ENCODE measurements at places on chromosomes 5 and 9.

GRCh38 chr5:135367076-135367475 is 32.0 kb downstream of the MACROH2A1 start:
- DNase-seq, result no peak

DNA sequence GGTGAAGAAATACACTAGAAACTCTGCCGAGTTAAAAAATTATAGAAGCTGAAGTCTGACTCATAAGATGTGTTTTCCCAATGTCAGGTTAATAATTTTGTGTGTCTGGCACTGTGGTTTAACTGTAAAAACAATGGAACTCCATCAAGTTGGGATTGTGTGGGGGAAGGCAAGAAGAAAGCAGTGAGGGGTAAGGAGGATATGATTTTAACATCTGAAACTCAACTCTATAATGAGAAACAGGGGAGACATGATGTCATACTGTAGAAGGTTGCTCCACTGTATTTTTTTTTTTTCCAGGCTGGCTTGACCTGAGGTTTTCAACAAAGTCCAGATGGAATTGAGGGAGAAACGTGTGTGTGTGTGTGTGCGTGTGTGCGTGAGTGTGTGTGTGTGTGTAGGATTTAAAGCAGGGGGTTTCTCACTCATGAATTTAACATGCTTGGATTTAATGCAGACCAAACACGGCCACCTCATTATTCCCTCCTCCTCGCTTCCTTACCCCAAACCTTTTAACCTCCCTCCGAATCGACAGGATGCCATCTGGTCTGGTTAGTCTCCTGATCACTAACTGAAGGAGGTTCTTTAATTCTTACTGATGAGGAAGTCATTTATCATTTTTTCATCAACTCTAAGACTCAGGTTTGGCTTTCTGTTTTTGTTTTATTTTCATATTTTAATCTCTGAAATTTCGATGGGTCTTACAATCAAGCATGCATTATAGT is 140.2 kb upstream of the LPAR1 start:
- no peak for DNase-seq

GRCh38 chr9:124776954-124777648 is at the start of gene OLFML2A:
Gene OLFML2A (plus strand): TSS chr9:124777133. CDS start chr9:124777271, 138 bp downstream.
- DNase-seq, result no peak

DNA sequence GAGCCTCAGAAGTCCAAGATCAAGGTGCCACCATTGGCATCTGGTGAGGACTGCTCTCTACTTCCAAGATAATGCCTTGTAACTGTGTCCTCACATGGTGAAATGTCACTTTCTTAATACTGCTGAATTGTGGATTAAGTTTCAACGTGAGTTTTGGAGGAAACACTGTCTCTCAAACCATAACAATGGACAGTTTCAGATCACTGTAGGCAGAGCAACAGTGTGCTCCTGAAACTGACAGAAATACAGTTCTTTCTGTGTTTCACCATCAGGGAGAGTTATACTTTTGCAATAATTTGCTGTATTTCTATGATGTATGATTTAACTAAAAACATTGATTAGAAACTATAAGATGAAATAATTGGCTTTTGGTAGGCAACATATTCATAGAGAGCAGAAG is 1780.5 kb upstream of the CDH6 start:
- no peak for DNase-seq

- DNase-seq, result no peak
Measured at GRCh38 chr9:114363424-114363823, 24.4 kb downstream of the AKNA start.

DNA sequence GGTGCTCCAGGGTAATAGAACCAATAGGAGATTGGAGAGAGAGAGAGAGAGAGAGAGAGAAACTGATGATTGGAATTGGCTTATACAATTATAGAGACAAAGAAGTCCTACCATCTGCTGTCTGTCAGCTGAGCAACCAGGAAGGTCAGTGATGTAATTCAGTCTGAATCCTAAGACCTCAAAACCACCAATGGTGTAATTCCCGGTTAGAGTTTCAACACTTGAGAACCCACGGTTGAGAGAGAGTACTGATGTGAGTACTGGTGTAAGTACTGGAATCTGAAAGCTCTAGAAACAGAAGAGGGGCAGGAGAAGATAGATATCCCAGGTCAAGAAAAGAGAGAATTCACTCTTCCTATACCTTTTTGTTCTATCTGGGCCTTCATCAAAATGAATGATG is 775.8 kb downstream of the EFNA5 start:
- DNase-seq, result no peak

DNA sequence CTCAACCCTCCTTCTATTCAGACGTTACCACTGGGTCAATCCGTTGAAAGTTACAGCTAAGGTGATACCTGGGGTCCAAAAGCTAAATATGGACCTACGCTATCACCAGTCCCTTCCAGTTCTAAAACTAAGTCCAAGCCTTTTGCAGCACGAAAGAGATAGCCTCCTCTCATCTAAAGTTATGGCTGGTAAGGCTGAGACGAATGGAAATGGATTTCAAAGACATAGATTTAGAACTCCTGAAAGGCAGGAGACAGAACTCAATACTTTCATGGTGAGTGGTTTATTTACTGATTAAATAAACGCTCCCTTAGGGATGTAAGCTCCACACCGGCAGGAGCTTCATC is 751 bp upstream of the RIC1 start:
- no peak for DNase-seq

GRCh38 chr9:135743546-135744332 is 41.8 kb downstream of the KCNT1 start:
- no peak for DNase-seq

- DNase-seq, result no peak
Measured at GRCh38 chr5:173493040-173493439, 123.4 kb downstream of the BOD1 start.

DNA sequence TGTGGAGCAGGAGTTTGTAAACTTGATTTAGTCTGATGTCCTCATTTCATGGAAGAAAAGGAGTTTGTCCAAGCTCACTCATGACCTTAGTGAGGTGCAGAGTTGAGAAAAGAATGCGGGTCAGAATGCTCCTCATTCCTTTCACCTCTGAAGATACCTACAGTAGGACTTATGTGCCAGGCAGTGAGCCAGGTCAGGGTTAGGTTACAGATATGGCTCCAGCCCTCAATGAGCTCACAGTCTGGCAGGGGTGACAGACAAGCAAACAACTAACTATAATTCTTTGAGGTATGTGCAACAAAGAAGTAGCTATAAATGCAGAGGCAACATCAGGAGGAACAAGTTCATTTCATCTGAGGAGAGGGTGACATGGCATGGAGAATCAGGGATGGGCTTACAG is 102.5 kb downstream of the SPATA31D1 start:
- no peak for DNase-seq

DNA sequence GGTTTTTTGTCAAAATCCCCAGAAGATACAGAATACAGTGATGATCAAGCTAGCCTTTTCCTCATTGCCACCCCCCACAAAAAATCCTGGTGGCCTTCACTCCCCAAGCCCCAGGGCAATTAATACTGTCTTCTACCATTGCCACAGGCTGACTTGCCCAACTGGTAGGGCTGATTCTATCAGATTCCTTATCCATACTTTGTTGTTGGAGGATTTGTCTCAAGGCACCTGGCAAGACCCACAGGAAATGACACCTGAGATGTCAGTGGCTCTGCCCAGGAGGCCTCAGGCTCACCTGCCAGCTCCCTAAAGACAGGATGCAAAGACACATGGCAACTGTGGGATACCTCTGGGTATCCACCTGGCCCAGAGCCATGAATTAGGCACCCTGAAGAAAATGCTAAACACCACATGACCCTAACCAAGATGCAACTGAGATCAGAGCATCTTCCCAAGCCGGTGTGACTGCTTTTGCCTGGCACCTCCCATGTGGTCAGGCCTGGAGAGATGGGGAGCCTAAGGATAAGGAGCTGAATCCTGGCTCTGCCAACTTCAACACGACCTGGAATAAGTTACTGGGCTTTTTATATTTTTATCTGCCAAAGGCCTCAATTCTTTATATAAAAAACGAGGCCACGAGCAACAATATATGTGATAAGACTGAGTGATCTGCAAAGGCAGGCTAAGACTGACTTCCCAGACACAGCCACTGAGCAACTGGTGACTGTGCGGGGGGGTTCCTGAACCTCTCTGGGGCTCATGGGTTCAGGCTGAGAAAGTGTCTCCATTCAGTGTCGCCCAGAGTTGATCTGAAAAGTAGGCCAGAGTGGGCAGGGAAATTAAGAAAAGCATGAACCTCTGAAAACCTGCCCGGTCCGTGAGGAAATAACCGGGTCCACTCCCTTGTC is 944 bp downstream of the ATOX1 start:
- DNase-seq, result no peak

GRCh38 chr9:79774356-79774755 is 202.6 kb downstream of the TLE4 start:
- DNase-seq, result no peak

DNA sequence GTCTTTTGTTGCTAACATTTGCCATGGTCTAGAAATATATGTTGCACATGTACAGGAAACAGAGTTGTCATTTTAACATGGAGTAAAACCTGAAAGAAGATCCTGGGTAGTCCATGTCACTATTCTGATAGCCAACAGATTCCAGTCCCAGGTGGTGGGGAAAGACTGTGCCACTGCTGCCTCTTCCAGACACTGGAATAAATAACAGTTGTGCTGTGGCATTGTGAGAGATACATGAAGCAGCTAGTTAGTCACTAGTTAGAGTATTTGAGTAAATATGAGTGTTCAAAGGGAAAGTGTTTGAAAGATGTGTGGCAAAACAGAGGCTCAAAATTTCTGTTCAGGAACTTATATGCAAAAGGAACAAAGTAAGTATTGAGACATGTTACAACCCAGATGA is 1408.3 kb downstream of the EFNA5 start:
- no peak for DNase-seq

GRCh38 chr5:12934722-12935121 is 1009.8 kb downstream of the DNAH5 start:
- no peak for DNase-seq

DNA sequence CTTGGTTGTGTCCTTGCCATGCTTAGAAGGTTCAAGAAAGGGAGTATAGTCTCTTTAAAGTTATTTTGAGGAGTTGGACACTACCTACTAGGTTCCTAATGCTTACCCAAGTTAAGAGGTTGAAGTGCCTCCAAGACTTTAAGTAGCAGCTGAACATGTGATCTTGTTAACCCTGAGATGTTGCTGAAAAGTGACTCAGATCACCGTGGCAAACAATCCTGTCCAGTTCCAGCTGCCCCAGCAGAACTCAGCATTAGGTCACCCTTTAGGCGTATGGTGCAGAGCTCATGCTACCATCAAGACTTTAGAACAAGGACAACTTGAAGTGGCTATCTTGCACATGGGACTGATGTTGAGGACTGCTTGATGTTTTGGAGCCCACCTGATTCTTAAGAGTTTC is 22.5 kb downstream of the ZNF462 start:
- DNase-seq, result no peak

DNA sequence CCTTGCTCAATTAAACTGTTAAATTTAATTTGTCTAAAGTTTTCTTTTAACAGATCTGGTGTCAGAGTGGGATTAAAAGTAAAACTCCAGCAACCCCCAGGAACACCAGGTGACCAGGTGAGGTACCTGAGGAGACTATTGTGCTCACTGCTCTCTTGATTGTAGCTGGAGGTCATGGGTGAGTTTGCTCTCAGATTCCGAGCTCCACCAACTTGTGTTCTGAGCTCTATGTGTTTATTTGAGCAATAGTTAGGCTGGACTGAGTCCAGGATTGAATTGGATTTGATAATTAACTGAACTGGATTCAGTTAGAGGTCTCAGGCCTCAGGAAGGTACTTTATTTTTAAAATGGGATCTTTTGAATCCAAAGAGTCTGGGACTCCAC is 17.9 kb upstream of the SCGB3A2 start:
- no peak for DNase-seq

GRCh38 chr5:32098890-32099310 is 75.2 kb downstream of the GOLPH3 start:
- no peak for DNase-seq

DNA sequence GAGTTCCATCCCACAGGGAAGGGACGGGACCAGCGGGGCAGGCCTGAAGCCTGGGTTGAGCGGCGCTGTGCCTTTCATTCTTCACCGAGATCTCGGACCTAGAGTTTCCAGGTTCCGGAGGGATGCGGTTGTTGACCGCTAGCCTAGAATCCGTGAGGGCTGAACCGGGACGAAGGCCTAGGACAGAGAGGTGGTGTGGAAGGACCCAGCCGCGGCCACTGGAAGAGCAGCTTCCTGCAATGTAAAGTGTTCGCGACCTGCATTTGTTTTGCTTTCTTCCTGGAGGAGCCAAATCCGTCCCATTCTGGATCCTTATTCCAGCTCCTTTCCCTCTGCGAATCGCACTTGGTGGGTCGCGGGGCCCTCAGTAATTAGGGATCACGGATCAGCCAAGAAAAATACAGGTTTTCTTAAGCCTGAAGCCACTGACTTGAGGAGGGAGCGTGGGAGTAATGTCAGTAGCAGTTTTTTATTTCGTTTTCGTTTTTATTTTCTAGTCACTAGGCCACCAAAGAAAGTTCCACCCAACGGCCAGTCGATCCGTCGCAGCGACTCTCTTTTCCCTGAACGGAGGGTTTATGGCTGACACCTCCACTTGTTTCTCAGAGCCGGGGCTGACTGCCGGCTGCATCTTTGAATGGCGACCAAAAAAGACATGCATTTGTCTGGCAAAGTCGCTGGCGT is 48.6 kb downstream of the ANXA2R start:
- DNase-seq, result no peak

- no peak for DNase-seq
Measured at GRCh38 chr5:139654871-139655491, 6.8 kb downstream of the CXXC5 start.

All from activated CD8-positive, alpha-beta memory T cell treated with anti-CD3 and anti-CD28 coated beads for 48 hours (primary cell).